ENCODE measurements at places on chromosomes 6 and 20.

- DNase-seq, result no peak
Observed at GRCh38 chr20:47730744-47731143, 54.5 kb downstream of the SULF2 start.

DNA sequence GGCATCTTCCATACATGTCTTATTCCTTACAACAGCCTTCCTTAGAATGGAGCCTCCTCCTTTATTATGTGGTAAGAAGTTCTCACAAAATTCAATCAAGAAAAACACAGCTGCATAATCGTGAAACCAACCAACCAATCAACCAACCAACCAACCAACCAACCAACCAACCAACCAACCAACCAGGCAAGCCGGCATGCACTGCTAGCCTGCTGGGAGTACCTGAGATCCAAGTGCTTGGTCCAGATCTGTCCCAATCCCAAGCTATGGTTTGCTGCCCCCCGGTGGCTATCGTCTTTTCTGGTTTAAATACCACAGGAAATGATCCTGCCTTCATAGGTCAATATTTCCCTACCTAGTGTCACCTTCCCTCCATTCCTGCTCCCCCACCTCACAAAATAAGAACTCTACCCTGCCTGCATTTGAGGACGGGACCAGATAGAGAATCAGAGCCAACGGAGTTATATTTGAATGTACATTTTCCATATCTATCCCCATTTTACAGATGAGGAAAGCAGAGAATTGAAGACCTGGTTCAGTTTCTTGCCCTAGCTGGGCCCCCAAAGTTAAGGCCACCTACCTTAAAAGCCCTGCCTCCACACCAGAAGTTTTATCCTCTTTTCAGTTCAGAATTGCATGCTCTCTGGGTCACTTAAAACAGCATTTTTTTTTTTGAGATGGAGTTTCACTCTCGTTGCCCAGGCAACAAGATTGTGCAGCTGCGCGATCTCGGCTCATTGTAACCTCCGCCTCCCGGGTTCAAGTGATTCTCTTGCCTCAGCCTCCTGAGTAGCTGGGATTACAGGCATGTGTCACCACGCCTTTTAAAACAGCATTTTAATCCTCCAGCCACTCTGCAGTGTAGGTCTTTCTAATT, 27.1 kb downstream of the RAB44 start:
- DNase-seq, result no peak

DNA sequence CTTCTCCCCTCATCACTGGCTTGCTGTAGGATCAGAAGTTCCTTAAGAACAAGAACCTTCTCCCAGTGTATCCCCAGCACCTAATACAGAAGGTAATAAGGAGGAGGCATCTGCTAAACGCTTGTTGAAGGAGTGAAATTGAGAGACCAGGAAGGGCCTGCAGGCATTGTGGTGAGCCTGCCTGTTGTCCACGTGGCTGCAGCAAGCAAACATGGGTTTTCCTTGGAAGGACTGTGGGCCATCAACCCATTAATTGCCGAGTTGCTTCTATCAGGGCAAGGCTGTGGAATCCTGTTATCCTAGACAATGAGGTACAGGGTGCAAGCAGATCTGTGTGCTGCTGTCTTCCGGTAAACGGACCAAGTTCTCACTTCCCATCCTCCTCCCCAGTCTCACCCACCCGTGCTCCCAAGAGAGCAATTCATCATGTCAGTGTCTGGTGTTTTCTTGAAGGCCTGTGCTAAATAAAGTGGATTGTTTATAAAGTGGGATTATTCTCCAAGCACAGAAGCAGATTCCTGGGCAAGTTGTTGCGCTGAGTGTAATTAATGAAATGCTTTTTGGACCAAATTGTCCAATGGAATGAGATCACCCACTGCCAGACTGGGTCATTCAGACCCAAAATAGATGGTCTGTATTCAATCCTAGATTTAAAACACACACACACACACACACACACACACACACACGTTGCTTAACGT, 164.6 kb upstream of the CDYL start:
- DNase-seq, result no peak

DNA sequence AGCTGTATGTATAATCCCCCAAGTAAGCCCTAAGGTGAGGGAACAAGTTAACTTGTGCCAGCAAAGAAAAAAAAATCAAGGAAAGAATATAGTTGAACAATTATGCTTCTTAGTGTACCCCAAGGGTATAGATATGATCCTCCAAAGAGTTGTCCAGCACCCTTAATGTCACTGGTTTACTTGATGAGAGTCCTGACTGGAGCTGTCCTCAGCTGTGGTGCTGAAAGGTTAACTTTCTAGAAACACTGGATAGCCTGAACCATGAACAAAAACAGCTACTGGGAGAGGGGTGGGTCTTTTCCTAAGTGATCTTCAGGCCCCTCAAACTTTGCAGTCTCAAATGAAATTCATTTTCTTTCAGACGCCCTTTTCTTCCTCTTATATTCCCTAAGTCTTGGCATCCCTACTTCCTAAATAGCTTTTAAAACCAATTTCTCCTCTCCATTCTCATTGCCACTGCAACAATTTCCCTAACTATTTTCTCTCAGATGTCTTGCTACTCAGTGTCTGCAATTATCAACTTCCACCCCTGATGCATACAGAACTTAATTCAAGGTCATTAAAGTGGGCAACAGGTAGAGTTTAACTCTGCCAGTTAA, 83.5 kb upstream of the PROKR2 start:
- DNase-seq, result no peak

GRCh38 chr6:3259491-3259958, 778 bp downstream of the PSMG4 start:
- DNase-seq, result no peak

DNA sequence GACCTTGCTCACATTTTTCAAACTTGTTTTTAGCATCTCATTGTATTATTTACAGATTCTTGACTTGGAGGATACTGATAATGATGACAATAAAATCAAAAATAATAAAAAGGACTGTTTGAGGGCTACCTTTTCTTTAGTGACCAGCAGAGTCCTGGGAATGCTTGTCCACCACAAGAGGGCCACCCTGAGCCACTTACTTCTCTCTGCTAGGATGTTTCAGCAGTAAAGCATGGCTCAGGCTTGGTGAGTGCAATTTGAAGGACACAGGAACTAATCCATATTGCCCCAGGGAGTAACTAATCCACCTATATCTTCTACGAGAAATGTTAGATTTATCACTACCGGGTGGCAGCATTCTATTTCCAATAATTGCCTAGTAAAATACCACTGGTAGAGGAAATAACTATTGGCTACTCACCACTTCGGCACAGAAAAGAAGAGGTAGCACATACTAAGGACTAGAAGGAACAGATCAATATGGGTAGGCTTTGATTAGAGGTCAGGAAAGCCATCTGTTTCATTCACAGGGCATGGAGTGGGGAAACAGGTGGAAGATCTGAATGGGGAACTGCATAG, 5.8 kb upstream of the KIAA0408 start:
- DNase-seq, result no peak

DNA sequence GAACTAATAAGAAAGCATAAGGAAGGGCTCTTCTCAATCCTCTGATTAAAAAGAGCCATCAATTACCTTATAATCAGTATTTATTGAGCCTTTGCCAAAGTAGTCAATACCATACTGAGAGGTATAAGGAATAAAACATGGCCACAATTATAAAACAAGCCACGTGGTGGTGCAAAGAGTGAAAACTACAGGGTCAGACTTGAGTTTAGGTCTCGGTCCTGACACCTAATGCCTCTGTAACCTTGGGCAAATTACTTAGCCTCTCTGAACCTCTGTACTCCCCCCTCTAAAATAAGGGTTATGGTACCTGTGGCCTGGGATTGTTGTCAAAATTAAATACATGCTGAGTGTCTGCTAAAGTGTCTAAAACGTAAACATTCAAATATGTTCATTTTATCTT, 11.8 kb downstream of the TRIM10 start:
- DNase-seq, result no peak

DNA sequence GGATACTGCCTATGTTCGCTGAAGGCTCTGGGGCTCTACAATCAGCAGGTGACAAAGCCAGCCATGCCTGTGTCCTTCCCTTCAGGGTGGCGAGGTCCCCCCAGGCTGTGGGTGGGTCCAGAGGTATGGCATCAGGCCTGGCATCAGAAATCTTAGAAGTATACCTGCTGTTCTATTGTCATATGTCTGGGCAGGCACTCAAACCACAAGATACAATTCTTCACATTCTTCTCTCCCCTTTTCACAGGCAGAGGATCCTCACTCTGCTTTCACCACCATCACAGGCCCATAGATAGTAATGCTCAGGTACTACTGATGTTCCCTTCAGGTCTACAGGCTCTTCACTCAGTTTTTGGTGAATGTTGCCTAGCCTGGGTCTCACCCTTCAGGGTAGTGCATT, 1180.0 kb upstream of the CITED2 start:
- no peak for DNase-seq

GRCh38 chr6:137332637-137333280, 113.6 kb upstream of the IFNGR1 start:
- DNase-seq, result no peak

DNA sequence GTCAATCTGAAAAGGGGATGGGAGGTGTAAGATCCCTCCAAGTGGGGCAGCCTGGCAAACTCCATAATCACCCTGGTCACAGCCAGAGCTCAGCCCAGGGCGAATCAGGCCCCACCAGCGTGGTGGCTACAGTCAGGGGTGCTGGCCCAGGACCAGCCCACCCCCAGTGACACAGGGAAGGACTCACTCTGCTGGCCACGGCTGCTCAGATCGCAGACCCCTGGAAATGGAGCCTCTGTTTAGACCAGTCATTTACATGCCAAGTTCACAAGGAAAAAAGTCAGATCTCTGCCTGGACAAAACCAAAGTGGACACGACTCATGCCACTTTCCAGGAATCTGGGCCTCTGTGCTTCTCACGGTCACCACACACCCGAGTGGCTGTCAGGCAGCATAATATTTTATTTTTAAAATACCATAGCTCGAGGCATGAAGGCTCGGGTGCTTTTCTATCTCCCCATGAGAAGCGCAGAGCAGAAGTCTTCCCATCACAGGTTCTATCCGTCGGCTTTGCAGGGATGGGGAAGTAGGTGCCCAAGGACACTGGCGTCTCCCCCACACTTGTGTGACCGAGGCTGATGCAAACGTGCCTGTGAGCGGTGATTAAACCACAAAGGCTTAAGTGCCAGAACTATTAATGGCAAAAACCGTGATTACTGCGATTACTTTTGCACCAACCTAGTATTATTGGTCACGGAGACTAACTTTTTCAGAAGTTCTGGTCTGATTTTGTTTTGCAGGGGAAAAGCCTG, 13.0 kb downstream of the PXDC1 start:
- no peak for DNase-seq

- DNase-seq, result peak; percentile 70
Observed at GRCh38 chr6:116386581-116387299, 16.0 kb downstream of the DSE start.

DNA sequence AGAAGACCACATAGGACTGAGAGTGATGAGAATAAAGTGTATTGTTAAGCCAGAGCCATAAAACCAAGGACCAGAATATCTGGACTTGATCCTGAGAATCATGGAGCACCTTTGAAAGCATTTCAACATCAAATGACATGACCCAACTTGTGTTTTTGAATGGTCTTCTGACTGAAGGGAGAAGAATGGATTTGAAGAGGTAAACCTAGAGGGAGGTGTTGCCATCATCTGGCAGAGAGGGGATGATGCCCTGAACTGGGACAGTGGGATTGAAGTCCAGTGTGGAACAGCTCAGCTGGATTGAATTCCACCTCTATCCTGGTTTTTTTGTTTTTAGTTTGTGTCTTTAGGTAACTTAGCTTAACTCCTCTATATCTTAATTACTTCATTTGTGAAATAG, 570.0 kb downstream of the TBC1D32 start:
- DNase-seq, result no peak

DNA sequence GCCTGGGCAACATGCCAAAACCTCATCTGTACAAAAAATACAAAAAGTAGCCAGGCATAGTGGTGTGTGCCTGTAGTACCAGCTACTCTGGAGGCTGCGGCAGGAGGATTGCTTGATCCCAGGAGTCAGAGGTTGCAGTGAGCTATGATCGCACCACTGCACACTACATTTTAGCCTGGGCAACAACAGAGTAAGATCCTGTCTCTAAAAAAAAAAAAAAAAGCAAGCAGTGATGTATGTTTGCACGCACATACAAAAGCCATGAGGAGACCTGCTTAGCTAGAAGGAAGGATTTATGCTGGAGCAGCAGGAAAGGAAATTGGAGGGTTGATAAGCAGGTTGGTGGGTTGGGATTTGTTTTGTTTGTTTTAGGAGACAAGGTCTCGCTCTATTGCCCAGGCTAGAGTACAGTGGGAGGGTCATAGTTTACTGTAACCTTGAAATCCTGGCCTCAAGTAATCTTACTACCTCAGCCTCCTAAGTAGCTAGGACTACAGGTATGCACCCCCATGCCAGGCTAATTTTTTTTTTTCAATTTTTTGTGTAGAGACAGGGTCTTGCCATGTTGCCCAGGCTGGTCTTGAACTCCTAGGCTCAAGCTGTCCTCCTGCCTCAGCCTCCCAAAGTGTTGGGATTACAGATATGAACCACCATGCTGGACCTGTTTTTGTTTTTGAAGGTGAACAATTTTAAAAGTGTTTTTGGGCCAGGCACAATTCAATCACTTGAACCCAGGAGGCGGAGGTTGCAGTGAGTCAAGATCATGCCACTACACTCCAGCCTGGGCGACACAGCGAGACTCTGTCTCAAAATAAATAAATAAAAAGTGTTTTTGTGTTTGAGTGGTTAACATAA, 4.0 kb downstream of the ZSWIM3 start:
- DNase-seq, result no peak

GRCh38 chr20:63163596-63164483, 52.1 kb downstream of the YTHDF1 start:
- DNase-seq, result no peak

- no peak for DNase-seq
Observed at GRCh38 chr6:170291271-170292110, 613 bp upstream of the DLL1 start.

GRCh38 chr6:25085756-25086155, 150.0 kb upstream of the RIPOR2 start:
- no peak for DNase-seq

- DNase-seq, result peak; percentile 86
Observed at GRCh38 chr6:11613858-11614257, 76.3 kb downstream of the TMEM170B start.

DNA sequence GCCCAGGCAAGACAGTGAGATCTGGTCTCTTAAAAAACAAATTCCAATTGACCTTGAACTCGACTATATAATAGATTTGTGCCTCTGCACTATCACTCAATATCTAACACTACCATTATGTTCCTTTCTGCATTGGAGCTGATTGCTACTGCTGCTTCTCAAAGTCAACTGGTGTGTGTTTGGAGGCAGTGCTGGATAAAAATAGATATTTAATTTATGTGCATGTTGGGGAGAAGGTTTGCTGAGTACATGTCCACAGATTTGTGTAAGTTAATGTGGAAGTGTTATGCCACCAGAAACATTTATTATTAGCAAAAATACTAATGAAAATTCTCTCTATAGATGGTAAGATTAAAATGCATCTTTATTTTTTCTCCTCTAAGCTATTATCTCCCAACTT, 39.5 kb downstream of the ATP9A start:
- no peak for DNase-seq

GRCh38 chr20:44601801-44602204, 19.4 kb downstream of the PKIG start:
- DNase-seq, result no peak

DNA sequence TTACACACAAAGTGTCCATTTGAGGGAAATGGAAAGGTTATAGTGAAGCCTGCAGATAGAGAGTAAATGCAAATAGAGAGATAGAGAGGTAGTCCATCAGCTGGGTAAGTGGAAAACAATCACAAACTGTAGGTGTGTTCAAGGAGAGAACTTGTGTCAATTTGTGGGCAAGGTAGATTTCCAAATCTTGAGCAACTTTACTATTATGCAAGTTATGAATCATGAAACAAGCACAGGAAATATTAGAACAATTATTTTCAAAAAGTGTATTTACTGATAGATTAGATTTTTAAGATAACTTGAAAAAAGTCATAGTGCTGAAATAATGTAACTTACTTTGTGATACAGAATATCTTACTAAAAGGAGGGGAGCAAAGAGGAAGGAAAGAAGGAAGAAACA, 792.9 kb downstream of the EYS start:
- no peak for DNase-seq
